ENCODE measurements at places on chromosomes 12 and 14. TPM values are rescaled to one million over a fixed set of nuclear protein-coding genes. Genes with fewer than 3 reads are reported as not detected.

IAPP gene
- not detected for total RNA-seq

SPX gene
- 1.9 TPM for total RNA-seq

RTL1 gene
- total RNA-seq, result under 0.01 TPM

OLR1 gene
- 0.23 TPM for total RNA-seq

NELL2 gene
- not detected for total RNA-seq

SYT1 gene
- 9.8 TPM for total RNA-seq

RPGRIP1 gene
- not detected for total RNA-seq

FAM161B gene
- total RNA-seq, result 4.2 TPM

LARP4 gene
- 44.5 TPM for total RNA-seq

GNG2 gene
- total RNA-seq, result 37.1 TPM

WNT1 gene
- not detected for total RNA-seq

DCN gene
- total RNA-seq, result 96.5 TPM

FOXG1 gene
- under 0.01 TPM for total RNA-seq

NOS1 gene
- not detected for total RNA-seq

BMP4 gene
- total RNA-seq, result 2.1 TPM

PIANP gene
- total RNA-seq, result 0.30 TPM
